Cardiac muscle cell (in vitro differentiated cells and primary cell): ENCODE measurements at places on chromosomes 7 and 10. TPM values are rescaled to one million over a fixed set of nuclear protein-coding genes. Genes with fewer than 3 reads are reported as not detected.

STEAP1 gene
- total RNA-seq: not detected in 2 replicates

METTL27 gene
- total RNA-seq: 5.1 and 5.2 TPM in 2 replicates

BMPER gene
- 55.1 and 138 TPM in 2 replicates for total RNA-seq

ARHGEF5 gene
- total RNA-seq: 0.95 and 1.3 TPM in 2 replicates

ODAD2 gene
- 0.63 and 0.70 TPM in 2 replicates for total RNA-seq

DRGX gene
- total RNA-seq: not detected in 2 replicates

CPED1 gene
- 0.95 and 3.2 TPM in 2 replicates for total RNA-seq

WEE2 gene
- total RNA-seq: 0.07 and 0.09 TPM in 2 replicates

NPY4R2 gene
- 0.14 and 0.21 TPM in 2 replicates for total RNA-seq

ELMO1 gene
- 5.1 and 9.6 TPM in 2 replicates for total RNA-seq

GRCh38 chr7:6571160-6571779 is 6.0 kb upstream of the ZDHHC4 start:
- DNase-seq: no peak

- DNase-seq: no peak
These were observed 92.1 kb downstream of the EBF3 start for GRCh38 chr10:129871966-129872365.

GRCh38 chr7:138295049-138295637 is 164.9 kb upstream of the TRIM24 start:
- no peak for DNase-seq

DNA sequence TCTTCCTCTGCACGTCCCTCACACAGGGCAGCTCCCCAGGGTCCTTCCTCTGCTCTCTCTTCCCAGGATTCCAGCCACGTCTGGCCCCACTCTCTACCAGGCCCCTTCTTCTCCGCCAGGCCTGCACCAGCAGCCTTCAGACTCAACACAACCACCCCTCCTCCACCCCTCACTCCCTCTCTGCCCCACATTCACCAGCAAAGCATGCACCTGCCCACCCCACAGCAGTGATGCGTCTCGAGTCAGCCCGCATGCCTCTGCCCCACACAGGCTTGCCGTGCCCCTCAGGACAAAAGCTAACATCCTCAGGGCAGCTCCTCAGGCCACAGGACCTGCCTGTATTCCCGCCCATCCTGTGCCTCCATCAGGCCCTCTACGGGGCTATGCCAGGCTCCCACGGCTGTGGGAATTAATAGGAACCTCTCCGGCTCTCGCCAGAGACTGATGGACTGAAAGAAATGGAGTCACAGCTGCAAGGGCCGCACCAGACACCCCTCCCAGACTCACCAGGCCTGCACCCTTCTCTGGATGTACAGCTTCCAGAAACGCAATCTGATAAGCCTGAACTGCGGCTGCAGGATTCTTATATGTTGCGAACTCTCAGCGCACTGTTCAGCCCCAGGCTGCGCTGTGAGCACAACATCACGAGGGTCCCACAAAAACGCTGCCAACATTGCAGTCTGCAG is 100.1 kb downstream of the CYTH3 start:
- no peak for DNase-seq

DNA sequence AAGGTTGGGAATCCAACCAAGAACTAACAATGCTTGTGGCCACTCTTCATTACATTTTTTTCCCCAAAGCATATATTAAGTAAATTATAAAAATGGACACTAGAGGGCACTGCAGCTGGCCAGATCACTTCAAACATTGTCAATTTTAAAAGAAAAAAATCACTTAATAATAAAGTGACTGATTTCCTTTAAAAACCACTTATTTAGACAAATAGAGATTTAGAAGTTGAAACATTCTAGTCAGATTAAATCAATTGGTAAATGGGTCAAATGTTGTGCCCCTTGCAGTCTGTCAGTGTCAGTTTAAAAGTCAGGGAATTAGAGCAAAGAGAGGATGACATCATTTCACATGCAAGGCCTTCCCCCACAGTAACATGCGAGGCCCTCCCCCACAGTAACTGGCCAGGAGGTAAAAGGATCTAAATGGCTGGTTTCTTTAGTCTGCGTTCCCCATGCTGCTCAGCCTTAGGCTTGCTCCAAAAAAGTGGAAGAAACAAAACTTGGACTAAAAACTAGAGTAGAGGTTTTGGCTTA is 177.9 kb downstream of the SKAP2 start:
- DNase-seq: peak; percentile 52

- DNase-seq: no peak
These were observed 1361.7 kb downstream of the XPNPEP1 start for GRCh38 chr10:108561649-108562048.

GRCh38 chr10:46538155-46538554 is 18.3 kb downstream of the GPRIN2 start:
- no peak for DNase-seq

DNA sequence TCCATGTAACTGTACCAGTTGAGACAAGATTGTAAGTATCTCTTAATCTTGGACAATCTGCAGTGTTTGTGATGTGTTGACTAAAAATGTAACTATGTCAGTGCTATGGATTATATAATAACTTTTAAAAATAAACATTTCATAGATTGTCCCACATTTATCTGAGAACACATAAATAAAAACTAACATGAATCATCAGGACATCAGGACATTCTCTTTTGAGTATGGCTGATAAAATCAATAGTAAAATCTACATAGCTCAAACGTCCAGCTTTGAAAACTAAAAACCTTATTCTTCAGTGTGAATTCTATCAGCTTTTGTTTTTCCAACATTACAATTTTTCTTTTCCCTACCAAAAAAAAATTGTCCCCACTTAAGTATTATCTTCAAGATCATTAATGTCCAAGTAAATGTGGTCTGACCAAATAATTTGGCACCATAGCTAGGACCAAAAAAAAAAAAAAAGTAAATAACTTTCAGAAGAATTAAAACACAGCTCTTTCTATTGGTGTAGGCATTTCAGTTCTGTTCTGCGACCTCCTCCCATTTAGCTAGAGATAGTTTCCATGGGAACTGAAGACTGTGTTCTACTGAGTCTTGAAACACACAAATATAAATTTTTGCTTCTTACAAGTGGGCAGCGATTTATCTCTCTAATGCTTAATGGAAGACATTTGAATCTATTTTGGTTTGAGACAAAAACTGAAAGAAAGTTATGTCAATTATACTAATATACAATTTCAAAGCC is 123.0 kb upstream of the SGCE start:
- no peak for DNase-seq

- DNase-seq: peak; percentile 75
These were observed 538 bp downstream of the TRIM8 start for GRCh38 chr10:102644646-102645387.

- no peak for DNase-seq
These were observed 183.3 kb downstream of the JAZF1 start for GRCh38 chr7:27997188-27997707.

GRCh38 chr10:14171336-14171735 is 159.4 kb downstream of the FRMD4A start:
- DNase-seq: no peak

DNA sequence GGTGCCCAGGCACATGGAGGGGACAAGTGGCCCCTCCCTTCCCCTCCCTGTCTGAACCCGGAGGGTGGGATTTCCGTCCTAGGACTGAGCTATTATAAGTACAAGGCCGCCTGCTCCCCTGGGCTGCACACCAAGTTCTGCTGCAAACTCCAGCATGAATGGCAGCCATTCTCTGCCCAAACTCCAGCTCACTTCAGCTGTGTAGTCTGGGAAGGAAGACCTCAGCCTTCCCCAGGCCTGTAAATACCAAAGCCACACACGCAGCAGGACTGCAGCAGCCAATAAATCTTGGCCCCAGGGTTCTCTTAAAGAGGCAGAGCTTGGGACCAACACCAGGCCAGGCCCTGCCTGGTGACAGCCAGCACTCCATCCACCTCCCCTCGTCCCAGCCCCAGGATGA is 291.3 kb upstream of the ZMIZ1 start:
- DNase-seq: no peak

DNA sequence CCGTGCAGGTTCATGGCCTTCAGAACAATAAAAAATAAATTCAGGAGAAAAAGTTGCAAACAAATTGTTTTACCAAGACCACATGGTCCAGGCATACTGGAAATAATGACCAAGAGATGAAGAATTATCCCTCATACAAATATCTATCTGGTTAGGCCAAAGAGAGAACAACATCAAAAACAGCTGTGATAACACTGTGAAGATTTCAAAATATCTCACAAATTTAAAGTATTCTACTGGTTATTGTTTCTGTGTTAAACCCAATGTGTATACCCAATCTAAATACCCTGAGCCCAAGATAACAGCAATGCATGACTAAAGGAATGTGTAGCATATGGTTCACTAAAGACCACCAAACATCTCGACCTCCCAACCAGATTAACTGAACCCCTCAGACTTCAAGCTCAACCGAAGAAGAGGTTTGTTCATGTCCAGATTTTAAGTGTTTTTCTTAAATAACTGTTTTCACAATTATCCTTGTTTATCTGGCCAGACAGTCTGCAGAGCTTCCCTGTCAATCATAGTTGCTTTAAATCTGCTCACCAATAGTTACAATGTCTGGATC is 10.9 kb downstream of the OR9A2 start:
- DNase-seq: no peak

DNA sequence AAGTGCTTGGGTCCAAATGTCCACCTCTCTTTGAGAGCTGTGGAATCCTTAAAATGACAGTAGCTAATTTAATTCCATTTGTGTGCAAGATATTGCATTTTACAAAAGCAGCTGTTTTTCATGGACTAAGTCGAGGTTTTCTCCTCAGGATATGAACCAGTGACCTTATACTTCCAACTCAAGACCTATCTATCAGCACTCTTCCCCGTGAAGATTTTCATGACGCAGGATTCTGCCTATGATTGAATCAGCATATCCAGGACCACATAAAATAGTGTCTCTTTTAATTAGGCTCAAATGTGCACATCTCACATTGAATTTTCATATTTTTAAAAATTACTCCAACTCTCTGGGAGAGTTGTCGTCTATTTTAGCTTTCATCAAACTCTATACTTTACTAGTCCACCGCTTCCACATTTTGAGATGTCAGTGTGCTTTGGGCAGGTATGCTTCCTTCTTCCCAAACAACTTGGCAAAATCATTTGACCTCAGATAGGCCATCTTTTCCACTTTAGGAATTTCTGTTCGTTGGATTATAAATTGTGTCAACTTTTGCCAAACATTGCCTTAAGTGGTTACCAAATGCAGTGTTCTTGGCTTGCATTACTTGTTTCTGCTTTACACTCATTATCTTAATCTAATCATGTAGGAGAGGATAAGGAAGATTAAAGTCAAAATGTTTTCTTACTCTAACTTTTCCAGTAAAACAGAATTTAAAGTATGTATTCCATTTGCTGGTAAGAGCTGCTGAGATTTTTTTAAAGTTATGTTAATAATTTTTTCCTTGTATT is 39.4 kb downstream of the SEMA3A start:
- DNase-seq: no peak

- DNase-seq: no peak
These were observed 29.8 kb upstream of the FIGNL1 start for GRCh38 chr7:50479743-50480517.

DNA sequence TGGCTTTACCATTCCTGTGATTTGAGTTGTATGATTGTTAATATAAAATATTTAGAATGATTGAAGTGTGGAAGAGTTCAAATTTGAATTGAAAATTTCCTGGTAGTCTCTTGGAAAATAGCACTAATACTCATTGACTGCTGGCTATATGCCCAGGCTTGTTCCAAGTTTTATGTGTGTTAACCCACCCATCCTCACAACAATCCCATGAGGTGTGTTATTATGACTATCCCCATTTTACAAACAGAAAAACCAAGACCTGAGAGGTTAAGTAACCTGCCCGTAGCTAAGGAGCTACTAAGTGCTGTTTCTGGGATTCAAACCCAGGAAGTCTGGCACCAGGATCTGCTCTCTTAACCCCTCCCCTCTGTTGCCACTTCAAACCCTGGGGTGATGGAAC is 213.9 kb downstream of the CREB5 start:
- no peak for DNase-seq

DNA sequence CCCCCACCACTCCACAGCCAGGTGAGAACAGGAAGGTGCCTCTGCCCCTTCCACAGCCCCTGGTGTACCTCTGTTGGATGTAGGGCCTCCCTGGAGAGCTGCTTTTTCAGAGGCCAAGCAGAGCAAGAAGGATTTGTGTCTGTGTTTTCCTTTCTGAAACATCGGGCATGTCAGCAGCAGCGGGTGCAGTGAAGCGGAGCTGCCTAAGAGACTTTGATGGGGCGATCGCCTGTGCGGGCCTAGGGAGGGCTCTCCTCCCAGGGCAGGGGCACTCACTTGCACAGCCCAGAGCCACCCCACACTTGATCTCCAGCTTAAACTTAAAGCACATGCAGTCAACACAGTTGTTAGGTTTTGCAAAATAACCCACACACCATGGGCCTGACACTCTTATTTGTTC is 324.7 kb downstream of the ACTR3B start:
- no peak for DNase-seq

GRCh38 chr7:35003679-35004303 is 33.5 kb downstream of the DPY19L1 start:
- peak; percentile 53 for DNase-seq

GRCh38 chr10:85594239-85594638 is 772.4 kb downstream of the GRID1 start:
- no peak for DNase-seq

- no peak for DNase-seq
These were observed 8.3 kb downstream of the TSPAN14 start for GRCh38 chr10:80462299-80462980.

- peak; percentile 65 for DNase-seq
These were observed 103.7 kb downstream of the PLXNA4 start for GRCh38 chr7:132472463-132473120.

DNA sequence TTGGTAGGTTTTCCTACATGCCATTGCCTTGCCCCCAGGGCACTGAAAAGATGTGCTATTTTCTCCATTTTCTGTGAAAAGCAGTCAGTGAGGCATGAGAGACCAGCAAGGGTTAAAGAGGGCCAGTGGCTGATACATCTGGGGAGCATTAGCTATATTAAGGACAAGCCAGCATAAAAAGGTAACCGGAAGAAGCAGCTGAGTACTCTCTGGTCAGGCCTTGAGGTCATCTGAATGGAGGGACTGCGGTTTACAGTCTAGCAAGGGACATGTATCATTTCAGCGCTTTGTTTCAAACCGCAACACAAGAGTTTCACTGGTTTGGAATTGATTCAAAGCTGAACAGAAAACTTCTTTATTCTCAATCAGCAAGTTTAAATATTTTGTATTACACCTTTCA is 120.4 kb downstream of the EPDR1 start:
- DNase-seq: no peak

DNA sequence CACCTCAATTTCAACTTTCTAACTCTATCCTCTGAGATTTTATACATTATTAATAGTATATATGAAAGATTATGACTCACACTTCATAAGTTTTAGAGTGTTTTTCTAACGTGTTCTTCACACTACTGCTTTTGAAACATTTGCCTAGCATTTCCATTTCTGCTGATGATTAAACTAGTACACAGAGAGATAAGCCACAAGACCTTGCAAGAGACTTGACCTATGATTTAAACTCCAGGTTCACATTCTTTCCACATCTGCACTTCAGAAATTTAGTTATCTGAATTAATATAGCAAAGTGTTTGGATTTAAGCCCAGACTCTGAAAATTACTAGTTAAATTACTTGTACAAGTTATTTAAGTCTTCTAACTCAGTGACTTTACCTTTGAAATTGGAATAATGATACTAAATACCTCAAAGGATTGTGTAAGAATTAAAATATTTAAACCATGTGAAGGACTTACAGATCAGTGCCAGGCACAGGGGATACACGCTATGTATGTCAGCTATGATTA is 66.6 kb downstream of the PCLO start:
- DNase-seq: no peak
